ENCODE measurements at places on chromosomes 3 and 15.

DNA sequence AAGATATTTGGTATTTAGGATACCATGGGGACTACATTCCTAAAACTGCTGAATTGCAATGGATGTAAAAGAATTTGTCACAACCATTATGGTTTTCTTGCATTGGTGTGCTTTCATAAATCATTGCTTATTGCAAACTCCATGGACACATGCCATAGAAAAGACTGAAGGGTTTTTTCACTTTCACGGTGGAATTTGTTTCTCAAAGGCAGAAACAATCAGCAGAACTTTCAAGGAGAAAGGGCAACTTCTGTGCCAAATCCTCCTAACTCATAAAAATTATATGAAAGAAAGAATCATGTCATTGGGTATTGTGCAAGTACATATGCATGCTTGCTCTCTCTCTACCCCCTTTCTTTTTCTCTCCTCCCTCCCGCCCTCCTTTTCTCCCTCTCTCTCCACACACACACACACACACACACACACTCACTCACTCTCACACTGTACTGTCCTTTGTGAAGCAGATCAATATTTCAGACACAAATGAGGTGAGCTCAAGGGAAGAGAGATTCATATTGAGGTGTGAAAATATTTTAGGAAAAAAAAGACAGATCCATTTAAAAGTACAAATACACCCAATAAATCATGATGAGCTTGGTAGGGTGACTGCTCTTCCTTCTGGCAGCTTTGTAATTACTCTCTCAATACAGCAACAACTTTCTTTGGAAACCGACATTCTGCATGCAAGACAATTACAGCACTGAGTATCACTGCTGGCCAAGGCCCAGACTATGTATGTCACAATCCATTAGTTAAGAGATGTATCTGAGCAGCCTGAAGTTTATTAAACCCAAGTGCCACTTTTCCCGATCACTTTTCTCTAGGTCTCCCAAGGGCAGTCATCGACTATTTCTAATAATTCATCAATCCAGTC lies 492.6 kb downstream of the TUSC7 start:
- DNase-seq, result no peak

- no peak for DNase-seq
Measured at GRCh38 chr3:53180305-53181023, 19.5 kb downstream of the PRKCD start.

- no peak for DNase-seq
Measured at GRCh38 chr3:171970301-171970788, 69.0 kb upstream of the FNDC3B start.

GRCh38 chr3:69391554-69391953 lies 5.7 kb upstream of the FRMD4B start:
- DNase-seq, result no peak

GRCh38 chr3:130841357-130841756 lies 52.5 kb upstream of the ATP2C1 start:
- DNase-seq, result no peak

Measured in NCI-H187 (cell line).